Stimulated activated CD8-positive, alpha-beta memory T cell treated with anti-CD3 and anti-CD28 coated beads, Interleukin-7, amount 100 ng/mL, for 1 hour (primary cell): ENCODE measurements at places on chromosomes 1 and 21.

GRCh38 chr1:65420590-65421350 lies at the start of the genes LEPR and LEPROT:
Gene LEPR, plus strand, starts transcription at chr1:65420668. Its CDS starts 144,898 bp downstream, at chr1:65565566.
Gene LEPROT, plus strand, starts transcription at chr1:65420668. Its CDS starts 57 bp downstream, at chr1:65420725.
- DNase-seq = no peak

DNA sequence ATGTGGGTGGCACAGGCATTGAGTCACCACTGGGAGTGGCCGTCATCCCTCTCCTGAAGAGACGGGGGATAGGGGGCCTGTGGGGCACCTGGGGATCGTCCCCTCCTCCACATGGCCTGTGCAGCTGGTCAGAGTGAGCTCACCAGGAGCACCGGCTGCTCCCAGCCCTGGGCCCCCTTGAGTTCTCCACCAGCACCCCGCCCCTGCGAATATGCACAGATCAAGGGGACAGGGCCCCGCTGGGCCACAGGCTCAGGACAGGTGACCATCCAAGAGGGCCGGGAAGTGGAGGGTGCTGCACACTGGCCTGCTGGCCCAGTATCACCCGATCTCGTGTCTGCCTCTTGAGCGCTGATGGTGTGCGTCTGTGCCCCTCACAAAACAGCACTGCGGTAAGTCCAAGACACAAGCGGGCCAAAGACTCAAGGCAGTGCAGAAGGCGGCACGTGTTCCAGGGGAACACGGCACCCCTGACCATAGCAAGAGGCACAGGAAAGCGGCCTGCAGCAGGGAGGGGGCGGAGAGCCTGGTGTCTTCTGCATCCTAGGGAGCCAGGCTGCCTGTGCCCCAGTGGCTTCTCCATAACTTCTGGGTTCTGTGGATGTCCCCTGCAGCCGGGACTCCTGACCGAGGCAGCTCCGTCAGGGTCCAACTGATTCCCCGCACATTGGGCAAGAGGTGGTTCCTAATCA lies 18.1 kb upstream of the TSPEAR start:
- DNase-seq = no peak

DNA sequence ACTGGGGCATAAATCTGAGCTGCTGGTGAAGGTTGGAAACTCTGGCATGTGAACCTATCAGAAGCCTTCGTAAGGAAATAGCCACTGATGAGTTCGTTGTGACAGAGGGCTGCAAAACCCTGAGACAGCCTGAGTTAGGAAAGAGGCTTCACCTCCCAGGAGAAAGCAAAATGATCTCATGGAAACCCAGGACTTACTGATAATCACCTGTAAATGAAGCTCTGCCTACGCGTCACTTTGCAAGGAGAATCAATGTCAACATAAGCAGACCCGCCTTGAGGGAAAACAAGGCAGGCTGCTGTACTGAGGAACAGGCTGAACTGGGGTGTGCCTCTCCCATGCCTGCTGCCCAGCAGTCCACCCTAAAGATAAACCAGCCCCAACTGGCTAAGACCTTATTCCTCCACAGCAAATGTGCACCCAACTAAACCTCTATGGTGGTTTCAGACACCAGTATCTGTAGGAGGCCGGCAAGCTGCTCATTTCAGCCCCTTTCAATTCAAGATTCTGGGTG lies 46.8 kb upstream of the SLC44A3 start:
- no peak for DNase-seq

DNA sequence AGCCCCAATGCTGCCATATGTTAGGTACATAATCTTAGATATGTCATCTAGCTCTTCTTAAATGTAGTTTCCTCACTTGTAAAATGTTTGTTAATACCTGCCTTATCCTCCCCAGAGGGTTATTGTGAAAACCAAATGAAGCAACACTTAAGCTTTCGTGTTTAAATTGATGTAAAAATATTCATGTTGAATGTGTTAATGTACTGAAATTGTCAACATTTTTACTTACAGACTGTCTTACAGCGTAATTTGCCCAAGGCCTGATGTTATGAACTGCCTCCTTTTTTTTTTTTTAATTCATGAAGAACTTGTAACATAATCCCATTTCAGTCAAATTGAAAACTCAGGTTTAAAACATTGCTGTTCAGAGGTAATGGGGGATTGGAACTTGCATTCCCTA lies 25.6 kb upstream of the ENAH start:
- no peak for DNase-seq

DNA sequence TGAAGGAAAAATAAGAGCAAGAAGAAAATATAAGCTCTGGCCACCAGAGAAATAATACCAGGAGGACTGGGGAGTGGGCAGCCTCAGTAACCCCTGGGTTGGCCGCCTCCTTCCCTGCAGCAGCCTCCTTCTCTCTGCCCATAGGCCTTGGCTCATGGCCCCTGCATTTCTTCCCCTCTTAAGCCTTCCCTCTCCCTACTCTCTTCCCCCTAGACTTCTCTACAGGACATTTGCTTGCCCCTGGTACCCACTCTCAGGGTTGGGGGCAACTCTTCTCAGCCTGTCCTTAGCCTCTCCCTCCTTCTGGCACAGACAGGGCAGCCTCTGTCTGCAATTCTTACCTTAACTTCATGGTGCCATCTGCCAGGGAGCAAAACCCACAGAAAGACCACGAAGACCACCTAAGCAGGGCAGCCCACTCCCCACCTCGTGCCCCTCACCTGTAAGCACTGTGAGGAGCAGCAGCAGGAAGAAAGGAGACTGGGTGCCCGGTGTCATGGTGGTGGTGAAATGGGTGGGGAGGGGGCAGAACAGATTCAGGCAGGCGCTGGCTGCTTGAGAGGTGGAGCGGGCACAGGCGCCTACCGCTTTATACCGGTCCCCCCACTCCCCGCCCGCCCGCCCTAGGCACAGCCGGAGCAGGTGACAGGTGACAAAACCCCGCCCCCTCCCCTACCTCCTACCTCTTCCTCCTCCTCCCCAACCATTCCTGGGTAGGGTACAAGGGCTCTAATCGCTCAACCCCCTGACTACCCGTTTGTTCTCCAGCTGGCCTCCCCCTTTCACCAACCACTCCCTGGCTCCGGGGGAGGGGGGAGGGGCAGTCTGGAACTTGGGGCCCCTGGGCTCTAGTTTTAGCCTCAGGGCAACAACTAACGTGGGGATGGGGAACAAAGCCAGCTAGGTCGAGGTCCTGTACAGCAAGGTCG lies 15.1 kb downstream of the THBS3 start:
- DNase-seq = no peak
